ENCODE measurements at places on chromosomes 5 and 9. TPM values are rescaled to one million over a fixed set of nuclear protein-coding genes. Genes with fewer than 3 reads are reported as not detected.

- DNase-seq: no peak
Observed at GRCh38 chr5:6383376-6383775, 5.0 kb upstream of the MED10 start.

Gene PCDHB3
- 0.32 TPM for total RNA-seq

- DNase-seq: peak; percentile 25
Observed at GRCh38 chr9:128921881-128922763, 1.3 kb downstream of the PHYHD1 start.

DNA sequence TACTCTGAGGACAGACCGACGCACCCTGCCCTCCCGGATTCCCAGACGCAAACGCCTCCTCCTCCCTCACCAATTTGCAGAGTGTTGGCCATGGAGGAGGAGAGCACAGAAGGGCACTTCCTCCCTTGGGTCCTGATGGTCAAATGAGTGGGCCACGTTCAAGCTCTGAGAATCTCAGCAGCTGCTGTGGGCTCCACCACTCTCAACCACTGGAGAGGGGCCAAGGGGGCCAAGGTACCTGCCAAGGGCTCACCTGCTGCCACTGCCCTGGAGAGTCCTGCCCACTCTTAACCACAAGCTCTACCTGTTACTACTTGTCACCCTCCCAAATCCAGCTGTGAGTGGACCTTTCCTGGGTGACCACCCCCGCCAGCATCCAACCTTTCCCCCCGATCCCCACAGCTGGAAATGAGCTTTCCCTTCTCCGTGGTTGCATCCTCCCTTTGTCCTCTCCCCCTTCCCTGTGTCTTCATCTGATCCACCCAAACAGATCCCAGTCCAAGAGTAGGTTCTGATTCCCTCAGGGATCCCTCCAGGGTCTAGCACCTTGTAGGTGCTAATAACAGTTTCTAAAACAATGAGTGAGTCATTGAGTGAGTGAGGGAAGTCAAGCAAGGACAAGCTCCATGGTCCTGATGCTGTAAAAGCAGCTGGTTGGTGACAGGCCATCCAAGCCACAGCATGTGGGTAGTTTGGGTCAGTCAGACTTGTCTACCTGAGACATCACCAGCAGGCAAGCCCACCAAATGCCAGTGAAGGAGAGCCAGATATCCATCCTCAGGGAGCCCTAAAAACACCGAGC lies 69.7 kb downstream of the FAM114A2 start:
- DNase-seq: no peak

Gene NR5A1
- not detected for total RNA-seq

Gene NR4A3
- 2.5 TPM for total RNA-seq

GRCh38 chr5:142063878-142064331 lies 44.7 kb upstream of the NDFIP1 start:
- DNase-seq: peak; percentile 21

DNA sequence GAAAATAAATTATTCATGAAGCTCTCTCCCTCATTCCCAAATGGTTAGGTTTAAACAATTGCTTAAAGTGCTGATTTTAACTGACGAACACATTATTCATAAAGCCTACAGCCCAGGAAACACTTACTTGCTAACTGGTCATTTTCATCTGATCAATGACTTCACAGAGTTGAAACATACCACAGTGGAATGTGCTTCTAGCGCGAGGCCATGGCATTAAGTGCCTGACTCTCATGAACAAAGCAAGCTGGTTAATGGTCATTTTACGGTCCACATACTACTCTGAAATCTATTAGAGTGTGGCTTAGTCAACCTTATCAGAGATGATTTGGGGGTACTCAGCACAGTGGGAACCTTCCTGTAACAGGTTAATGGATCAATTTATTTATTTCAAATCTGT lies 114.6 kb downstream of the MED27 start:
- no peak for DNase-seq

Data from HFFc6 (cell line).